Pulmonary artery endothelial cell (primary cell): ENCODE measurements at places on chromosomes 11 and 22. TPM values are rescaled to one million over a fixed set of nuclear protein-coding genes. Genes with fewer than 3 reads are reported as not detected.

Gene P2RX6
- 0.07 TPM in 1 of 2 replicates, not detected in the other for total RNA-seq

Gene NUP160
- 27.8 and 40.5 TPM in 2 replicates for total RNA-seq

Gene THY1
- not detected in 2 replicates for total RNA-seq

Gene MADD
- total RNA-seq: 12.5 and 17.2 TPM in 2 replicates

Gene GUCY1A2
- 0.14 and 1.6 TPM in 2 replicates for total RNA-seq

Gene RPL27A
- 660 and 1,292 TPM in 2 replicates for total RNA-seq

Gene MRGPRX4
- not detected in 2 replicates for total RNA-seq

Gene GLB1L2
- total RNA-seq: 0.21 and 0.59 TPM in 2 replicates

Gene OVCH2
- not detected in 2 replicates for total RNA-seq

Gene SSTR3
- not detected in 2 replicates for total RNA-seq

Gene FOLR1
- not detected in 2 replicates for total RNA-seq

Gene ISX
- not detected in 2 replicates for total RNA-seq

Gene FGF3
- not detected in 2 replicates for total RNA-seq

Gene KCNK7
- total RNA-seq: 0.04 and 0.13 TPM in 2 replicates

Gene MYRF
- 0.28 and 0.33 TPM in 2 replicates for total RNA-seq

Gene OR2D2
- 0.07 and 0.18 TPM in 2 replicates for total RNA-seq

Gene PICALM
- total RNA-seq: 265 and 284 TPM in 2 replicates

Gene KLHDC7B
- total RNA-seq: not detected in 2 replicates

Gene OR51I1
- total RNA-seq: not detected in 2 replicates

Gene EHD1
- 110 and 122 TPM in 2 replicates for total RNA-seq

Gene PYGM
- 0.13 and 0.35 TPM in 2 replicates for total RNA-seq

Gene SCGB2A2
- total RNA-seq: not detected in 2 replicates

Gene SLC22A8
- total RNA-seq: not detected in 2 replicates

Gene TPBGL
- total RNA-seq: under 0.01 and 0.07 TPM in 2 replicates

Gene RAB38
- total RNA-seq: 6.5 and 10.9 TPM in 2 replicates

Gene TRIM51
- not detected in 2 replicates for total RNA-seq

Gene TECTA
- 0.25 and 0.33 TPM in 2 replicates for total RNA-seq

Gene NRIP3
- total RNA-seq: 4.0 and 15.6 TPM in 2 replicates

Gene APOA4
- total RNA-seq: not detected in 2 replicates

Gene GAS2
- total RNA-seq: 0.53 and 0.88 TPM in 2 replicates

Gene OR4D5
- not detected in 2 replicates for total RNA-seq

Gene PLA2G3
- total RNA-seq: 0.07 and 0.26 TPM in 2 replicates

Gene ZC3H12C
- 13.3 and 26.4 TPM in 2 replicates for total RNA-seq

Gene TRPC6
- 0.04 TPM in 1 of 2 replicates, not detected in the other for total RNA-seq

Gene HORMAD2
- not detected in 2 replicates for total RNA-seq

Gene MFRP
- not detected in 2 replicates for total RNA-seq

Gene CARD18
- not detected in 2 replicates for total RNA-seq

Gene PICK1
- total RNA-seq: 8.7 and 12.9 TPM in 2 replicates

Gene MMP27
- not detected in 2 replicates for total RNA-seq

Gene CD6
- not detected in 2 replicates for total RNA-seq

Gene KRTAP5-11
- total RNA-seq: not detected in 2 replicates

Gene SLC1A2
- total RNA-seq: not detected in 2 replicates

Gene THAP12
- 45.2 and 51.6 TPM in 2 replicates for total RNA-seq

Gene CDC42BPG
- total RNA-seq: 0.20 and 0.25 TPM in 2 replicates

Gene LRRC74B
- total RNA-seq: not detected in 2 replicates

Gene SEPTIN3
- 0.07 TPM in 2 replicates for total RNA-seq

Gene EPS8L2
- total RNA-seq: 2.0 and 3.0 TPM in 2 replicates

Gene PHLDA2
- total RNA-seq: 8.4 and 12.1 TPM in 2 replicates

Gene RASSF10
- total RNA-seq: 0.26 TPM in 1 of 2 replicates, not detected in the other

Gene PATE4
- total RNA-seq: not detected in 2 replicates

Gene MS4A5
- not detected in 2 replicates for total RNA-seq

Gene ZNF215
- total RNA-seq: 4.6 and 5.9 TPM in 2 replicates

Gene CD151
- total RNA-seq: 578 and 647 TPM in 2 replicates

Gene MYOD1
- not detected in 2 replicates for total RNA-seq

Gene TSSK2
- not detected in 2 replicates for total RNA-seq

Gene PKNOX2
- not detected in 2 replicates for total RNA-seq

Gene BEST1
- total RNA-seq: under 0.01 and 0.04 TPM in 2 replicates
